ENCODE measurements at places on chromosomes 12 and 14. TPM values are rescaled to one million over a fixed set of nuclear protein-coding genes. Genes with fewer than 3 reads are reported as not detected.

GRCh38 chr14:101738703-101739320 is 22.7 kb upstream of the PPP2R5C start:
- no peak for DNase-seq

DNA sequence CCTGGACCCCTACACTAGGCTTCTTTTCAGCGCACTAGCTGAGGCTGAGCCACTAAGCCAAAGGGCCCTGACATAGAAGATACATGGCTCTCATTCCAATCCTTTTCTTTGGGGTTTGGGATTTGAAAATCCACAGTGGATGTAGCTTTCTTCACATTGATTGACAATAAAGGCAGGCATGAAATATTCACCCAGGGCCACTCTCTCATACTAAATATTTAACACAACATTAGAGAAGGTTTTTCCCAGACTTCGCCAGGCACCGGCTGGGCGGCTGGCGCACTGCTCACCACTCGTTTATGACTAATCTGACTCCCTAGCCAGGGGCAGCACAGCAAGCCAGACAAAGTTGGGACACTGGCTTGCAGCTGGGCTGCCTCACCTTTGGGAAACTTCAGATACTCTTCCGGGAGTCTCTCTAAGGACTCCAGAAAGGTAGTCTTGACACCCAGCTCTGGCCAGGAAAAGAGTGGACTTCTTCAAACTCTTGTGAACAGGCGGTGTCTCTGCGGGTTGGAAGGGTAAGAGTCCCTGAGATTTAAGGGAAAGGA is 699 bp upstream of the HOXC11 start:
- peak; percentile 65 for DNase-seq

- DNase-seq = no peak
Measured at GRCh38 chr14:34680806-34681479, 33.5 kb downstream of the CFL2 start.

Gene GPRC5D
- not detected for total RNA-seq

GRCh38 chr14:99230208-99231151 is 41.5 kb downstream of the BCL11B start:
- no peak for DNase-seq

DNA sequence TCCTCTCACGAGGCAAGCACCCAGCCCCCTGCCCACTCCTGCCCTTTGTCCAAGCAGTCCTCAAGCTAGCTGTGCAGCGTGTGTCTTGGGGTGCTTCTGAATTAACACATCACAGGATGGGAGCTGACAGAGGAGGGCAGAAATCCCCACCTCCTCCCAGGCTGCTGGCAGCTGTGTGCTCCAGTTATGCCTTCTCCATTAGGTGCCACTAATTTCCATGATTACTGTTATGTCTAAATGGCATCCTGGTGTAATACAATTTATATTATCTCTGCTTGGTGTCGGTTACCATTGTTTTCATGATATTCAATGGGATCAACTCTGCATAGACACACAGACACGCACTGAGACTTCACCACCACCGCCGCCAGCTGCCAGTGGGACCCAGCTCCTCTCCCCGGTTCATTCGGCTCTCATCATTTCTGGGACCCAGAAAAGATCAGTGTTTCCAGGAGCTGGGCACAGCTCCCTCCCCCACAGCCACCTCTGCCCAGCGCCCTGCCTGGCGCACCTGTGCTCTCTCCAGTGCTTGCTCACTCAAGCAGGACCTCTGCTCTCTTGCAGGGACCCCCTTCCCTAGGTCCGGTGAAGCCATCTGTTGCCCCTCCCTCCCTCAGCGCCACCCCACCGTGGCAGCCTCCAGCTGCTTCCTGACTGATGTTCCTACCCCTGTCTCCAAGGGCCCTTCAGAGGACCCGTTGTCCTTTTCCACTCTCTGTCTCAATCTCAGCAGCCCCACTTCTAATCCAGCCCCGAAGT is 167.5 kb upstream of the FKBP4 start:
- no peak for DNase-seq

- no peak for DNase-seq
Measured at GRCh38 chr14:77654001-77654441, 37.6 kb upstream of the SPTLC2 start.

Gene BICD1
- 15.1 TPM for total RNA-seq

- DNase-seq = peak; percentile 63
Measured at GRCh38 chr12:96399120-96399918, 920 bp downstream of the CDK17 start.
